ENCODE measurements at places on chromosomes 6 and 20.

GRCh38 chr6:73817253-73817652 lies 121.2 kb downstream of the CD109 start:
- DNase-seq, result no peak

DNA sequence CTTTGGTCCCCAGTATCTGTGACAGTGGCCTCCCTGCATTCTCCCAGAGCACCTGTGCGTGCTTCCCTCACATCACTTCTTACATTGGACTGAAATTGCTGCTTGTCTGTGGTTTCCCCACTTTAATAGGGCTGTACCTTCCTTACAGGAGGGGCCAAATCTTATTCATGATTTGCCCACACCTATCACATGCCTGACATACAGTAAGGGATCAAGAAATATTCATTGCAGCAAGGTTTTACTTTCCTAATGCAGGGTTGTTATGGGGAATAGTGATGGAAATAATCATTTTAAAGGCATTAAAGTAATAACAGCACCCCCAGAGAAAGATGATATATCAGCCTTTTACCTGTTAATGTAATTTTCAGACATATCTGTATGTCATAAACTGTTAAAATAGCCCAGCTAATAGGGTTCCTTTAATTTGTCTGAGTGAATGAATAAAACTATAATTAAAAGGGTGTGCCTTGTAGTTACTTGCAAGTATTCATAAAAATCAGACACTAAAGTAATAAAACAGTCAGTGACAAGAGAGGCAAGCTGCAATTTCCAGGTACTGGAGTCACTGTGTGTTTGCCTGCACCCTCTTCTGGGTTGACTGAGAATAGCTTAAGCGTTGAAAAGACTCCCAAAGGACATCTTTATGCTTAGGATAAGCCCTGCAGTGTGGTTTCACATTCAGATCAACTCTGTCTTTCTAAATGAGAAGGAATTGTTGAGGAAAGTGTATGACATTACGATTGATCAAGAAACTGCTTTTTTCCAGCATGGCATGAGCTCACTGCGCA lies 182.7 kb downstream of the PHACTR1 start:
- no peak for DNase-seq

GRCh38 chr20:38863024-38863851 lies 57.7 kb downstream of the PPP1R16B start:
- no peak for DNase-seq

DNA sequence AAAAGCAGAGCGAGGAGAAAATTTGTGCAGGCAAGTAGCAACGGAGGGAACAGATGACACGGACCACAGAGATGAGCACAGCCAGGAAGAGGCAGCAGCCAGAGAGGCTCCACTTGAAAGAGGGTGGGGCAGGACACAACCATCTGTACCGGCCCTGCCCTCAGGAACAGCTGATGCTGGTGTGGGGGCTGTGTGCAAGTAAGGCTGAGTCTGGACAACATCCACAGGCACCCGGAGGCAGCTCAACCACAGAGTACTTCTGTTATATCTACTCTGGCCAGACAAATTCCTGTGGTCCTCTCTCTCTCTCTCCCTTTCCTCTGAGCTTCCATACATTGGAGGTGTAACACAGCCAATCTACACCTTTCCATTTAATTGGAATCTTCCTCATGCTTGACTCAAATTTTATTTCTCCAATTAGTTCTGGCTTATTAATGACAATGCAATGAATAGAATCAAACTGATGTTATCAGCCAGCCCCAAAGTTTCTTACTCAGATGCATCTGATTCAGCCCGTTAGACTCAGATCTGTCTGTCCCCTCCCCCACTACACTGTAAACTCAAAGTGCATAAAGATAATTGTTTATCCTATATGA lies 24.9 kb downstream of the KIF13A start:
- no peak for DNase-seq

GRCh38 chr20:31764641-31765305 lies 25.7 kb downstream of the TPX2 start:
- no peak for DNase-seq

DNA sequence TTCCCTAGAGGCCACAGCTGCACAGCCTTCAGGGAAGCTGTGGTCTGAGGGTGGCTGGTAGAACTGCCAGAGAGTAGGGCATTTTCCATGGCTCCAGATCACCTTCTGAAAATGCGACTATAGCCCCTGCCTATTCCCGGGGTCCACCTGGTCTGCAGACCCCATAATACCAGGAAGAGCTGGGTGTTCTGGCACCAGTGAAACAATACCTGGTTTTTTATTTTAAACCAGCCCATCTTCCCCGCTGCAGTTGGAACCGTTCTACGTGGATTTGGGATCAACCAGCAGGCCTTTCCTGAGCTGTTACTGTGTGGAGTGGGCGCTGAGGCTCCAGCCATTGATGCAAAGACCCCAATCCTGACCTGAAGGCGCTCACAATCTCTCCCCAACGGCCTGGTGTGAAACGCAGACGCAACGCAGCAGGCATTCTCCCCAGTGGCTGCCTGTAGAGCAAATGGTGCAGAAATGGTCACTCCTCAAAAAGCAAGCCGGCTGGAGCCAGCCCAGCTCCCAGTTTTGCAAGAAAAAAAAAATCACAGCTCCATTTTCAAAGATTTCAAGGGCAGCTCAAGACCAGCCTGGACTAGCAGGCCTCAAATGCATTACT lies 11.3 kb downstream of the NPEPL1 start:
- DNase-seq, result no peak

DNA sequence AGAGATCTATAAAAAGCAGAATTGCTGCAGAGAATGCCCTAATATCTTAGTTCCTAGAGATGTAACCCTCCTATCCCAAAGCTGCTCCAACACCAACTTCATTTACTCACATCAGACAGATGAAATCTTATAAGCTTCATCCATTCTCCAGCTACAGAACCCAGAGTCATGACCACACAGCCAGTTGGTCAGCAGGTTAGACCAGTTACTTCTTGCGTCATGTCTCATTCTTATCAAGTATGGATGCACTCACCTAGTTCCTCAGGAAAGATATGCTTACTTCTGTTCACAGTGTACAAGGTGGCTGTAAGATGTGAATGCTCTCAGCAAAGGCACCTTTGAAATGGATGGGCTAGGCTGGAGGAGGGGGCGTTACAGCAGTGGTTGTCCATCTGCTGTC lies 47.9 kb upstream of the ISM1 start:
- no peak for DNase-seq
